Neural progenitor cell (in vitro differentiated cells): ENCODE measurements at places on chromosomes 7 and 10.
A peak's percentile ranks its signal among the peaks of the same experiment; 100 is the strongest.

GRCh38 chr10:131435760-131436457 lies 124.4 kb upstream of the TCERG1L start:
- DNase-seq: no peak

DNA sequence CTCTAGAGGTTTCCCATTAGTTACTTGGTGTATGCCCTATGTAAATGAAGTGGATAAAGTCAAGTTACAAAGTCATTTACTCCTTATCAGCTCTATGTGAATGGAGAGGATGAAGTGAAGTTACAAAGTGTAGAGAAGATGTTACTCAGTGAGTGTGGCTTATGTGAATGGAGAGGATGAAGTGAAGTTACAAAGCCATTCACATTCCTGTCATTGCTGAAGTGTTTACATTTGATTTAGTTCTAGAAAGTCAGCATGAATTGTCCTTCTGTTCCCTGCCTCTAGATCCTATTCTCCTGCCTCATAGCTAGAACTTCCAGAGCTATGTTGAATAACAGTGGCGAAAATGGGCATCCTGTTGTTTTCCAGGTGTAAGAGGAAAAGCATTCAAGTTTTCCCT lies 880.1 kb downstream of the DNAJB9 start:
- no peak for DNase-seq

DNA sequence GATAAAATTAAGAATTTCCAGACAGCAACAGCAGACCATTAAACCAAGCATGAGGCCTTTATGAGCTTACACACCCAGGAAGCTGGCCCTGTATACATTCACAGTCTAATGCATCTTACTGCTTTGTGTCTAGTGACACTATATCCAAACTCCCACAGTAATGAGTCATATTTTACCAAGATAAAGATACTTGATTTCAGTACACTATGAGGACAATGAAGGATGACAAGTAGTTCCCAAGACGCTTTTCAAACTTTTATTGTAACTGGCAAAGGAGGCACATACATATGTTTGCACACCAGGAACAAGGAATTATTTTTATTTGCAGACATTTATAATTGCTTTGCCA lies 148.0 kb downstream of the TSPAN12 start:
- DNase-seq: no peak

DNA sequence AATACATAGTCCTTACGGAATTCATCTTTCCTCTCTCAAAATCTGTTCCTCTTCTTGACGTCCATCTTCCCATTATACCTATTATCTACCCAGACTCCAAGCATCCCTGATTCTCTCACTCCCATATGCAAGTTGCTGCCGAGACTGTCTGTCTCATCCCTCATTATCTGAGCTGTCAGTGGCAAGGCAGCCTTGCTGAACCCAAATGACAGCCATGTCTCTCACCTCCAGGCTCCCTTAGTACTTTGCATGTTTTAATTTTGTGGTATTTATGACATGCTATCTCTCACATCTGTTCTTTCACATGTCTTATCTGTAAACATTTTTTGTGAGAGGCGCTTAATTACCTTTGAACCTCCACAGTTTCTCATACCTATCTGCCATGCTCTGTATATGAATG lies 54.4 kb upstream of the IFRD1 start:
- no peak for DNase-seq

- DNase-seq: no peak
These were observed 458.5 kb downstream of the GPAM start for GRCh38 chr10:111725050-111725449.

DNA sequence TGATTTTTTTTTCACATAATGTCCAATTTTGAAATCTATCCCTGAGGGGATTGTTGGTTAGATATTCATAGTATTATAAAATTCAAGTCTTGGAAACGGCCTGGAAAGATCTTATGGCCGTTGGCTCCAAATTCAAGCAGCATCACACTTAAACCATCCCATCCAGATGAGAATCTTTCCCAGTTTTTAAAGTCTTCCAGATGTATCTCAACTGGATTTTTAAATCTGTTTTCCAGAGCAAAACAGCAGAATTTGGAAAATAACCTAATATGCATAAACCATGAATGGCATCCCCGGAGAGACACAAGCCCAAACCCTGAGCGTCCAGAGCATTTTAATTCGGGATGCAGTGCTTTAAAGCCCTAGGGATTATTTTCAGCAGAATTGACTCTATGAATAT lies 208.2 kb upstream of the PRKCQ start:
- DNase-seq: no peak

DNA sequence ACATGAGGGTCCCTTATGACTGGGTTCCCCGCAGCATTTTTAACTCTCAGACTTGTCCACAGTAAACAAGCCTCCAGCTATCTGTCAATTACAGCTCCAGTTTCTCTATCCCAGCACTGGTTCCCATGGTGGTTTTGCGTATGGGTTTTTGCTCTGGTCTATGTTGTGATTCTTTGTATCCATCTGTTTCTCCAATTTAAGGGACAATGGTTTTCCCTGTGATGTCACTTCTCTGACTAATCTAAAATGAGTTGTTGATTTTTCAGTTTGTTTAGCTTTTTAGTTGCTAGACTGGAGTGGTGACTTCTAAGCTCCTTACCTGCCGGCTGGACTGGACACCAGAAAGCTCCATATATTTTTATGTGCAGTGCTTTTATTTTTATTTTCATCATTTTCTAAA lies 303.7 kb downstream of the INHBA start:
- no peak for DNase-seq

GRCh38 chr7:82950436-82950835 lies 212.2 kb downstream of the PCLO start:
- no peak for DNase-seq

- DNase-seq: no peak
These were observed 418.1 kb downstream of the ZNF716 start for GRCh38 chr7:57867884-57868701.

GRCh38 chr10:79292891-79293746 lies 54.1 kb upstream of the PPIF start:
- peak; percentile 48 for DNase-seq

GRCh38 chr10:86265895-86266259 lies 100.7 kb downstream of the GRID1 start:
- DNase-seq: no peak

DNA sequence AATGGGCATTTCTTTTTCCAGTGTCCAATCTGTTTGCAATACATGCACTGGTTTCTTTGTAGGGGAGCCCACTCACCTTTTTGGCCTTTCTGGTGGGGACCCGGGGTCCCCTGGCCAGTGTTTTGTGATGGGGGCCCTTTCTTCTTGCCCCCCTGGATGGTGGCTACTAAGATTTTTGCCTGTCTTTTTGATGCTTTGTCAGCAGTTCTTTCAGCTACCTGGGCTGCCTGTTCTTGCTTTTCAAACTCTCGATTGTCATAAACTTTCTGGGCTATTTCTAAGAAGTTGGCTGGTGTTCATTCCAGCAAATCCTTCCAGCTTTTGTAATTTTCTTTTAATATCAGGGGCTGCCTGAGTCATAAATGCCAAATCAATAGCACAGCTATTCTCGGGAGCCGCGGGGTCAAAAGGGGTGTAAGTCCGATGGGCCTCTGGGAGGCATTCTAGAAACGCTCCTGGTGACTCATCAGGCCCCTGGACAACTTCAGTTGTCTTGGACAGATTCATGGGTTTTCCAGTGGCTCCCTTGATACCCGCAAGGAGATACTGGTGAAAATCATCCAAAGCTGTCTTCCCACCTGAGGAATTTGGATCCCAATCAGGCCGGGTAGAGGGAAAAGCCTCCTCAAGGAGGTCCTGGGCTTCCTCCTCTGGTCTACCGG lies 79.0 kb downstream of the PRR15 start:
- DNase-seq: no peak

DNA sequence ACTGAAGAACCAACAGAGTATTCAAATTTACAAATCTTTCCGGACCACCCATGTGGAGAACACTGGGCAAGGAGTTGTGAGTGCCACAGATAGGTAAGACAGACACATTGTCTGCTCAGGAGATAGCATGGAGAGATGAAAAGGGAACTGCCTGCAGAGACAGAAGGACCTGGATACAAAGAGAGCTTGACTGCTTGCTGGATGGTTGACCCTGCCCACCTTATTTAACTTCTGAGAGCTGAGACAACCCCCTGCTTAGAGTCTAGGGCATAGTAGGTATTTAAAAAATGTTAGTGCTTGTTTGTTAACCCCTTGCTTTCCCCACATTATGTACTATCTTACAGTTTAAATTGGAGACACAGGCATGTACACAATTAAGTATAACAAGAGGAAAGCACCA lies 314.1 kb downstream of the THSD7A start:
- DNase-seq: peak; percentile 33

- DNase-seq: peak; percentile 28
These were observed at the start of gene AGMO for GRCh38 chr7:15561835-15562234. TSS of gene AGMO (minus strand) at chr7:15562015.

- DNase-seq: no peak
These were observed 77.7 kb downstream of the GRID1 start for GRCh38 chr10:86288695-86289576.

GRCh38 chr10:6625428-6625827 lies 45.4 kb upstream of the PRKCQ start:
- peak; percentile 26 for DNase-seq

DNA sequence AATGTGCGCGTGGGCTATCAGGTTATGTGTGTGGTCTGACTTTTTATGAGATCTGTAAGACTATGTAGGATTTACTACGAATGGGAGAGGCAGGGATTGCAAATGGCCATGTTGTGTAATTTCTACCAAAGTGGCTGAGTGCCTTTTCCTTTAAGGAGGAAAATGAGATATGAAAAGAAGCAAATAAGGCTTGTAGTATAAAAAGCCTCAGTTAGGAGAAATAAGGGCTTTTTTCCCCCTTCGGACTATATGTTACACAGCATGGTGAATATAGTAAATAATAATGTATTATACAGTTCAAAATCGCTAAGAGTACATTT lies 447 bp upstream of the GPAM start:
- DNase-seq: no peak

GRCh38 chr10:60762554-60762953 lies 15.7 kb upstream of the CDK1 start:
- DNase-seq: peak; percentile 16

GRCh38 chr10:131195558-131196159 lies 115.9 kb downstream of the TCERG1L start:
- no peak for DNase-seq

GRCh38 chr10:90674461-90674860 lies 183.4 kb downstream of the HTR7 start:
- no peak for DNase-seq

- peak; percentile 5 for DNase-seq
These were observed 384.6 kb downstream of the GATA3 start for GRCh38 chr10:8439040-8439439.

DNA sequence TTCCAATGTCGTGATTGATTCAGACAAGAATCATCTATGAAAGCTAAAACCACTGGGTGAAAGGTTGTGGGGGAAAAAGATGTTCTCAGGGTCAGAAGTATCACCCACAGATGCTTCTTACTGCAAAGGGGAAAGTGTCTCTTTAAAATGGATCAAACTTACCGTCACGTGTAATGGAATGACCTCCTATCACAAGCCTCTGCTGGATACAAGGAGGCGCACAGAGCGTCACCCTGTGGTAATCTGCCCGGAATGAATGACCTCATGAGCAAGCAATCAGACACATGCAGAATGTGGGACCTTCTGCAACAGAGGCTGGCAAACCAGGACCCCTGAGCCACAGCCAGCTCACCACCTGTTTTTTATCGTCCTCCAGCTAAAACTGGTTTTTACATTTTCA lies 33.0 kb downstream of the WIPF3 start:
- no peak for DNase-seq

DNA sequence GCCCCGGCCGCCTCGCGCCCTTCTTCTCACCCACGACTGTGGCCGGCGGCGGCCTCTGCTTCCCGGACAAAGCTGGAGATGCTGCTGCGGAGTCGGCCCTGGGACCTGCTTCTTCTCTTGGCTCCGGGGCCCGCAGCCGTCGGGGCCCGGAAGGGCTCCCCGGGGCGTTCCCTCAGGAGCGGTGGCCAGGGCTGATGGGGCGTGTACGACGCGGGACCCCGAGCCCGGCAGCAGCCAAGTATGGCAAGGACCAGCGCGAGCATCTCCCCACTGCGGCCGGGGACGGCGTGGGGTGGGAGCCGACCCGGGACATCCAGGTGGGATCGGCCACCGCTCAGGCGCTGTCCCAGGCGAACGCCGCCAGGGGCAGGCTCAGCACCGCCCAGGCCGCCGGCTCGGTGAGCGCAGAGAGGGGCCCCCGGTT lies 27.6 kb upstream of the BMS1 start:
- peak; percentile 42 for DNase-seq

- no peak for DNase-seq
These were observed 441.8 kb downstream of the INHBA start for GRCh38 chr7:41261080-41261479.
